Activated CD8-positive, alpha-beta T cell treated with anti-CD3 and anti-CD28 coated beads, Interleukin-2, amount 10 ng/mL, durations not matched to agents 7 days and 5 days (primary cell): ENCODE measurements at places on chromosomes 1 and 21.

- DNase-seq: no peak
Measured at GRCh38 chr1:162300057-162300917, 76.4 kb downstream of the SPATA46 start.

GRCh38 chr1:82515650-82516049 lies 714.9 kb downstream of the ADGRL2 start:
- DNase-seq: no peak

- DNase-seq: no peak
Measured at GRCh38 chr1:44640200-44640853, 34.0 kb downstream of the TMEM53 start.

DNA sequence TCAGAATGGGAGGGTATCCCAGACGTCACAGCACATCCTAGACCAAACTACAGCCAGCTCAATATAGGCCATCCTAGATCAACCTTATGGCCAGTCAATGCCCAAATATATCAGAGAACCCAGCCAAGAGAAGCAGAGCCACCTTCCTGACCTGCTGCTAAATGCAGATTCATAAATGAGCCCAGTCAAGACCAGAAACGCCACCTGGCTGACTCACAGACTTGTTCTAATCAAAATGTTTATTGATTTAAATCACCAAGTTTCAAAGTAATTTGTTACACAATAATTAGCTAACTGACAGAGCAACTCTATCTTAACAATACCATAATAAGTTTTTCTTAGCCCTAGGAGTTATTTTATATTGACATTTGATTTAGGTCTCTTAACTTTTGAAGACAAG lies 28.6 kb downstream of the ZNF644 start:
- DNase-seq: no peak

DNA sequence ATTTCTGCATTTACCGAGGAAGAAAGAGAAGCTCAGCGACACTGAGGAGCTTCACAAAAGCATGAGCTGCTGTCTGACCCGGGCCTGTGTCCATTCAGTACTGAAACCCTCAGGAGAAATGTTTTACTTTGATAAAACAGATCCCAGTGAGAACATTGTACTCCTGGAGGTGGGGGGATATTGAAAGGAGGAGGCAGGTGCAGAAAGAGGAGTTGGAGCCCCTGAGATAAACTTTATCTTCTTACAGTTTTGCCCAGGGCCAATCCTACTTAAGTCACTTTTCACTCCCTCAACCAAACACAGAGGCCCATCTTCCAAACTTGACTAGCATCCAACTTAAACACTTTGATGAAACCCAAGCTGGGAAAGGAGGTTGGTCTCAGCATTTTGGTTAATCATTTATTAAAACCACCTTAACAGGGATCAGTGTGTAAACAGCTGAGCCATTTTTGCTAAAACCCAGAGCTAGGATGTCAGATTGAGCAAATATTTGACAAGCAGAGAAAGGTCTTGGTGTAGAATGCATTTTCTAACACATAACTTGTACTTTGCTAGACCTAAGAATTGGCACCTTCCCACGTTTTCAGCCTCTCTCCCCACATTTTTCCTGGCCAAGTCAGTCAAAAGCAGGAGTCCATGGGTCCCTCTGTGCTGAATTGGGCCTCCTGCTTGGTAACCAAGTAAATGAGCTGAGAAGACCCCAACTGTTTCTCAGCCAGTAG lies 32.5 kb upstream of the SARS1 start:
- DNase-seq: no peak
